ENCODE measurements at places on chromosomes 6 and 20.

GRCh38 chr6:110255211-110255750 is 75.1 kb downstream of the CDC40 start:
- no peak for DNase-seq

DNA sequence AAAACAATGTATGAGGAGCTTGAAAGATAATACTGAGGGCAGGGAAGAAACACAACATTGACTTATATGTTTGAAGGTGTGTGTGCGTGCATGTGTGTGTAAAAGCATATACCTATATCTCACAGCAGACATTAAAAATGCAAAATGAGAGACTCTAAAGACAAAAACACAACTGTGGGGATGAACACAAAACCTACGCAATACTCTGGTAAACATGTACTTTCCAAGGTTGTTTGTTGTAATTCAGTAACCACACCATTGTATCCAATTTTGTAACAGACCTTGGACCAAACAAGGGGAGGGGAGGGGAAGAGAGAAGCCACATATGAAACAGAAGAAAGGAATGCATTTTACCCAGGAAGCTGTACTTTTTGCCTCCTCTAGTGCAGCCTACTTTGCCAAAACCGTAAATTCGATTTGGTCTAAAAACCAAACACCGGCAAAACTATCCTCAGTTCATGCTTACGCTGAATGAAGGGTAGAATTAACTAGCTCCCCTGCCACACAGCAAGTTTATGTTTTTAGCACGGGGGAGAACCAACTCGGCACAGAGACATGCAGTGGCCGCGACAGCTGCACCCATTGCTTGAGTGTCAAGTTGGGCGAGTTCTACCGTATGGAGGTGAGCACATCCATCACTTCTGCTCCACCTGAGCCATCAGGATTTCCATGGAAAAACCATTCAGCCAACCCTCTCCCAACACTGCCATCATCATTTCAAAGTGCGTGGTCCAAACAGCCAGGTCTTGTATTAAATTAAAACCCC is 50.0 kb downstream of the CNKSR3 start:
- no peak for DNase-seq

- DNase-seq, result no peak
Observed at GRCh38 chr20:17316316-17317038, 89.6 kb downstream of the PCSK2 start.

GRCh38 chr20:64186071-64186598 is 21.9 kb downstream of the MYT1 start:
- DNase-seq, result no peak

GRCh38 chr20:32445539-32446273 is 87.6 kb downstream of the ASXL1 start:
- no peak for DNase-seq

DNA sequence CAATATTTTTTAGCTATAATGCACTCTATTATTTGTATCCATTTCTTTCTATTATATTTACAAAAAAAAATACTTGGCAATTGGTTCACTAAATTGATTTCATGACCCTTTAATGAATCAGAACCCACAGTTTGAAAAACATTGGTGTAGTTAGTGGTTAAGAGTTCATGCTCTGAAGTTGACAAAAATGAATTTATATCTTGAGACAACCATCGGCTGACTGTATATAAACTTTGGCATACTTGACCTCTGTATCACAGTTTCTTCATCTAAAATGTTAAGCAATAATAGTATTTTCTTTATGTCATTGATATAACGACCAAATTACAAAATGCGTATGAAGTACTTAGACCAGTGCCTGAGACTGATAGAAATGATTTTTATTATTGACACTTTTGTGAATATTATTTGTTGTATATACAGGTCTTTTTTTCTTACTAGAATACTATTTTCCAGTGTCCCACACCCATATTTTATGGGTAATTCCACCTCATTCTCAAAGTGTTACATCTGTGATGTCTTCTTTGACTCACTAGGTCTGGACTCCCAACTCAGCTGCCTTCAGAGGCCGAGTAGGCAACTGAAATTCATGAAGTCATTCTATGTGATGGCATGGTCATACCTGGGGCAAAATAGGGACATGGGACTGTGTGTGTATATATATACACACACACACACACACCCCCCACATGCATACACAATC is 459.2 kb downstream of the RFPL4B start:
- DNase-seq, result no peak

DNA sequence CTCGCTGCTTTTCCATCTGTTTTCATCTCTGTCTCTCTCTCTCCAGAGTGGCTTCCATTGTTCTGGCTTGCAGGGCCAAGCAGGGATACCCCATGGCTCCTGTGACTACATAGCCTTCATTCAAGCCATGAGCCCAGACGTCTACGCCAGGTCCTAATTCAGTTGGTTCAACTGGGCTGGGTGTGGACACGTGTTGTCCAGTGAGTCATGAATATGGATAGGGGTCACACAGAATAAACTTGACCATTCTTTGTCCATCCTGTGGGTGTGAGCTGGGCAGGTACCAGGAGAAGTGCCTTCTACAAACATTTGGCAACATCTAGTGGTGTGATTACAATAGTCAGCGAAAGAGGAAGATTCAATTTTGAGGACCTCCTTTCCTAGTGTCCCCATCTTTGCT is 96.9 kb upstream of the ARMC2 start:
- DNase-seq, result no peak

GRCh38 chr6:150289454-150290071 is 79.2 kb upstream of the IYD start:
- no peak for DNase-seq

- DNase-seq, result no peak
Observed at GRCh38 chr20:3887876-3888620, 1.1 kb upstream of the PANK2 start.

DNA sequence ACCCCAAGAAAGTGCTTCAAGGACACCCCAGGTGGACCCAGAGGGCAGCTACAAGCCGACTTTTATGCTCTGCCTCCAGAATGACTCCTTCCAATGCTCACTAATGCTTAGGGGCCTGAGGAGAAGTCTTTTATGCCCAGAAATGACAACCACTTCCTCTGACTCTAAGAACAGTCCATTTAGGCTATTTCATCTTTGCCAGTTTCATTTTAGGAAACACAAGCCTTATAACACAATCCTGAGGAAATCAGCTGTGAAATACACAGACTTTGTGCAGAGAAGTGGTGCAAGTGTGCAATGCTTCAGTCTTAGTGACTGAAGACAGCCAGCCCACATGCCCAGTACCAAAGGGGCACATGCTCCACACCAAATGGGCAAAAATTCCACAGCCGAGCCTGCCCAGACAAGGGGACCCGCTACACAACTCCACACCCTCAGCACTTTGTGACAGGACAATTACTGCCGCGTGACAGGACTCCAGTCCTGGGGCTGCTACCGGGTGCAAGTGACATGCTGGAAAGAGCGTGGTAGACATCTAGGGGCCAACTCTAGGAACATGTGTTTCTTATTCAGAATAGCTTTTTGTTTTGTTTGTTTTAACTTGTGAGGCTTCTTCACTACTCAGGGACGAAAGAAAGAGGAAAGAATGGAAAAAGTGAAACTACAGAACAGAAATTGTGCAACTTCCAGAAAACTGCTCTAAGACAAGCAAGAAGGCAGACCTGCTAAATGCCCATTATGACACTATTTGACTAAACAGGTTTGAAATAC is 28.2 kb upstream of the PLAGL1 start:
- no peak for DNase-seq

GRCh38 chr6:133621751-133622150 is 267.2 kb upstream of the TCF21 start:
- no peak for DNase-seq

- no peak for DNase-seq
Observed at GRCh38 chr6:81906709-81907204, 154.3 kb upstream of the TENT5A start.

DNA sequence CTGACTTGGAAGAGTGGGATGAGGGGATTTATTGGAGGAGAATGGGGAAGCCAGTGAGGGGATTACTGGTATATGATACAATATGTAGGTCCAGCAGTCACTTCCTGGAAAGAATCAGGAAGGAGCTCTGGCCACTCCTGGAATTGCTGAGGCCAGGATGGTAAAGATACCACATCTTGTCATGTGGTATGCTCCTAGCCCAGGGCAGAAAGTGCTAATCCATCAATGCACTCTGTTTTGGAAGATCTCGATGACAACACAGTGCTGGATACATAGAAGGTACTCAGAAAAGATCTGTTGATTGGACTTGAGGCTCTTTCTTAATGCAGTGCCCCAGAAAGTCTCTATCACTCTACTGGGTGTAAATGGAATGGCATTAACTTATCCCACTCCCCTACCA is 52.6 kb downstream of the LAMP5 start:
- DNase-seq, result no peak

DNA sequence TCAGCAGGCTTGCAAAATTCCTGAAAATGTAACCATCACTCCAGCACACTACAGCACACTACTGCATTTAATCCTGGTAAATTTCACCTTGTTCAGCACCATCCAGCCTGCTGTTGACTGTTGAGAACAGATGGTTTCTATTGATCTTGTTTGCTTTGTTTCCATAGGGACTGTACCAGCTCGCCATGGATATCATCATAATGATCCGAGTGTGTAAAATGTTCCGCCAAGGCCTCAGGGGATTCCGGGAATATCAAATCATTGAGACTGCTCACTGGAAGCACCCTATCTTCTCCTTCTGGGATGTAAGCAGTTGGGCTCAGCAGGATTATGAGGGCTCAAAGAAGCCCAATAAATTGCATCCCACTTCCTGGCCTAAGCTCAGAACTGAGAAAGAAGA is 4.1 kb downstream of the CNBD2 start:
- DNase-seq, result no peak

GRCh38 chr6:133286765-133287164 is 45.6 kb downstream of the EYA4 start:
- DNase-seq, result no peak

- no peak for DNase-seq
Observed at GRCh38 chr6:164693944-164694343, 615.5 kb downstream of the C6orf118 start.

DNA sequence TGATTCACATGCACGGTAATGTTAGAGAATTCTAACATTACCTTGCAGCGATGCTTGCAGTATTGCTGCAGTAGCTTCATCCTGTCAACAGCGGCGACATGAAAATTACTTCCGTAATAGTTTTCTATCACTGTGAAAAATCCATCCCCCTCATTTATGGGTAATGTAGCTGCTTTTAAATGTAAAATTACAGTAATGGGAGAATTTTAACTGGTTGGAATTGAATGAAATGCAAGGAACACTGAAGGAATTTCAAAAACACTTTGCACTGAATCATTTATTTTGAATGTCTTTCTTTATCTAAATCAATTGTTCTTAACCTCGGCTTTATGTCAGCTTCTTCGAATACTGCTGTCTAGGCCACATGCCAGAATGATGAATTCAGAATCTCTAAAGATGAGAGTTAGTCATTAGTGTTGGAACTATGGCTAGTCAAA is 102.4 kb upstream of the HIVEP1 start:
- no peak for DNase-seq

DNA sequence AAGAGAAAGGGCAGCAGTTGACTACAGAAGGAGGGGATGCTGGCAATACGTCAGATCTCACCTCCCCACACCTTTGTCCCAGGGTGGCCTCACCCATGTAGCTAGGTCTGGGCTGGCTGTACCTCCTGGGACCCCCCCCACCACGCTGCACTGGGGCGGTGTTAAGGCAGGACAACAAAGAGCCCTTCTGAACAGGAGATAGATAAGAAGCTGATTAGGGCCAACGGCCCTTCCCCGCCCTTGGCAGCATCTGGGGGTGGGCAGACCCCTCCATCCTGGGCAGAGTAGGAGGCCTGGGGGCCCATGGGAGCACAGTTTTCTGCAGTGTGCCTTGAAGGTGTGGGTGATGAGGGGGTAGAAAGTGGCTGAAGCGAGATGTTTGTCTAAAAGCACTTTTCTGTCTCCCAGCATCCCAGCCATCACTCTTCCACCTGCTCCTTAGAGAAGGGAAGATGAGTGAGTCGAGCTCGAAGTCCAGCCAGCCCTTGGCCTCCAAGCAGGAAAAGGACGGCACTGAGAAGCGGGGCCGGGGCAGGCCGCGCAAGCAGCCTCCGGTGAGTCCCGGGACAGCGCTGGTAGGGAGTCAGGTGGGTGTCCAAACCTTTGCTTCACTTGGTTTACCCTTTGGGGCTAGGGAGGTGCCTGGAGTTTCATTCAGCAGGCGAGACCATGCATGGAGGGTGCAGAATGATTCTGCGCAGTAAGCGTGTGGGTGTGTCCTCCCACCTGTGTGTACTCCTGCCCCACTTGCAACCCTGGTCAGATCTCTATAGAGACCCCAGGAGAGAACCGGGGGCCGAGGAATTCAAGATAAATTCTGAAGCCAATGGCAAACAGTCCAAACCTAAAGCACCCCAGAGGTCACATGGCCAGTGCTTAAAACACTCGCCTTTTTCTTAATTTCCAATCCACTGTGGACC is 3.9 kb downstream of the HMGA1 start:
- no peak for DNase-seq

- no peak for DNase-seq
Observed at GRCh38 chr6:109059571-109060021, 35.0 kb downstream of the SESN1 start.

- DNase-seq, result no peak
Observed at GRCh38 chr6:25834950-25835349, 3.1 kb upstream of the SLC17A1 start.

Data from T1000 (cell line).